Vagina (tissue), 2 donors: ENCODE measurements at places on chromosomes 4 and X.

DNA sequence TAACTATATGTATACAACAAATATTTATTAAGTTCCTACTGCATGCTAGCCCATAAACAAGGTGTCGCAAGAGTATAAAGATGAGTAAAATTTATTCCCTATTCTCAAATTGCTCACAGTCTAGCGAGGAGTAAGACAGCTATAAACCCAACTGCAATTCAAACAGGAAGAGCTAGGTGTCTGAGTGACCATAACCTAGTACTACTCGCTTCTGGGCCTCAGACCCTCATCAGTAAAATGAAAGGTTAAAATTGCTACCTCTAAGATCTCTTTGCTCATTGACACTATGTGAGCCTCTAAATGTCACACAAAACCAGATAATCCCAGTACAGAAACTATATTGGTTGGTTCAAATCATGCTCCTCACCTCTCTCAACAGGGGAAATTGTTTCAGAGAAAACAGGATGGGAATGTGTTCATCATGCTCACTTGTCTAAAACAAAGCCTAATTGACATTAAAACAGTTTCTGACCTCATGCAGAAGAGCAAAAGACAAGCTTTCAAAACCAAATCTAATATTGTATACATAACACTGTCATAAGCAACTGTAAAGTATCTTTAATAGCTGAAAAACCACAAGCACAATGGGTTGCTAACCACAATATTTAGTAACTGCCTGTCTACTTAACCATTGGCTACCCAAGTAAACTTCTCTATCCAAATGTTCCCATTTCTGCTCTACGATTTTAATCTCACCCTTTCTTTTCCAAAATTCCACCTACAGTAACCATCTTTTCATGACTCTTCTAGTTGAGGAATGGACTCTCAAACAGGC, 264.6 kb upstream of the FMR1 start:
- no peak for DNase-seq

DNA sequence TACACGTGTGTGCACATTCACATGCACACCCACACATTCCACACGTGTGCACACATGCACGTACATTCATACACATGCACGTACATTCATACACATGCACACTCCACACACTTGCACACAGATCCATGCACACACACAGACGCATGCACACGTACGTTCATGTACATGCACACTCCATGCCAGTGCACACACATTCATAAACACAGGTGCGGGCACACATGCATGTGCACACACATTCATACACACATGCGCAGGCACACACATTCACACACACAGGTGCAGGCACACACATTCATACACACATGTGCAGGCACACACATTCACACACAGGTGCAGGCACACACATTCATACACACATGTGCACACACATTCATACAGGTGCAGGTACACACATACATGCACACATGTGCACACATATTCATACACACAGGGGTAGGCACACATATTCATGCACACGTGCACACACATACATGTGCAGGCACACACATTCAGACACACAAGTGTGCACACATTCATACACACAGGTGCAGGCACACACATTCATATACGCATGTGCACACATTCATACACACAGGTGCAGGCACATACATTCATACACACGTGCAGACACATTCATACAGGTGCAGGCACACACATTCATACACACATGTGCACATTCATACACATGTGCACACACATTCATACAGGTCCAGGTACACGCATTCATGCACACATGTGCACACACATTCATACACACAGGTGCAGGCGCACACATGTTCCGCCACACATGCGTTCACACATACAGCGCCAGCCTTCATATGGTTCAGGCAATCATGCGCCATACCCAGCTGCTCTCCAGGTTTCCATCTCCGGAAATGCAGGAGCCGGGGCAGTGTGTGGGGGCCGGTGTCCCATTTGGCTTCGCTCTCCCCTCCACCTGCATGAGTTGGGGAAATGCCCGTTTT, 124.8 kb downstream of the HMX1 start:
- DNase-seq: no peak

- DNase-seq: no peak
Measured at GRCh38 chr4:112185334-112185733, 40.1 kb downstream of the FAM241A start.

DNA sequence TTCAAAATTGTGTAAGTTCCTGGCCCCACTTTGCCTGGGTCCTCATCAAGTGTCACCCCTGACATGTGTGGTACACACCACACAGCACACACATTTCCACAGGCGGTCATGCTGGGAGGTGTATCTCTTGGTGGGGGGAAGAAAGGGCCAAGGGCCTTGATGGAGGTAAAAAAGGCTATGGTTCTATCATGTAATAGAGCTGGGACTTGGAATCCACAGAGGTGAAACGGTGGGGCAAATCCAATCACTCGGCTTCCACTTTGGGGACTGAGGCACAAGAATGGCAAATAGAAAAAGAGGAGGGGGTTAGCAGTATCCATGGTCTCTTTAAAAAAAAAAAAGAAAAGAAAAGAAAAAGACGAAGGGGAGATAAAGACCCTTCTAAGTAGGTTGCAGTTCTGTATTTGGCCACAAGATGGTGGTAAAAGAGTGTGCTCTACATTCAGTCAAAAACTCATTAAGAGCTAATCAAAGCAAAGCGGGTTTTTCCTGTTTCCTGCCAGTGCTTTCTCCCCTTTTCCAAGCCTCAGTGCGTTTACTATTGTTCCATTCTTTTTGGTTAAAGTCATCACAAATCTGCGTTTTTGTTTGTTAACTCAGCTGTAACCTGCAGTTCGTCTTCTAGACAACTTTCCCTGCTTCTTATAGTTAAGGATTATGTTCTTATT, 37.0 kb upstream of the ATP6AP2 start:
- no peak for DNase-seq

DNA sequence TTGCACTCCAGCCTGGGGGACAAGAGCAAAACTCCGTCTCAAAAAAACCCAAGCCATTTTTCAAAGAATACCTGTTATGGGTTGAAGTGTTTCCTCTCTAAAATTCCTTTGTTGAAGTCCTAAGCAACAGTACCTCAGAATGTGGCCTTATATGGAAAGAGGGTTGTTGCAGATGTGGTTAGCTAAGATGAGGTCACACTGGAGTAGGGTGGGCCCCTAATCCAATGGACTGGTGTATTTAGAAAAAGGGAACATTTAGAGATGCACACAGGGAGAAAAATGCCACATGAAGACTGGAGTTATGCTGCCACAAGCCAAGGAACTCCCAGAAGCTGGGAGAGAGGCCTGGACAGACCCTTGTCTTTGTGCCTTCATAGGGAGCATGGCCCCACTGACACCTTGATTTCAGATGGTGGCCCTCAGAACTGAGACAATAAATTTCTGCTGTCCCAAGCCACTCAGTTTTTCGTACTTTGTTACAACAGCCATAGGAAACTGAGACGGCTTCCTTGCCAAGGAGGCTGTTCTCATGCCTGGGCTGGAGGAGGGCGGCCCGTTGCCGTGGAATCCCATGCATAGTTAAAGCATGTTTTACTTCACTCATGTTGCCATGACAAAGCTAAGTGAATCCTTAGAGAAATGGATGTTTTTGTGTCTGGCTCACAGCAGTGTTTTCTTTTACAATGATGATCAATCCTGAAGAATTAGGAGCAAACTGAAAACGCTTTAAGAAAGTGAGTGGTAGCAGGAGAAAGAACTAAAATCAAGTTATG, 16.5 kb downstream of the TRAPPC2 start:
- no peak for DNase-seq
